ENCODE measurements at places on chromosomes 16 and 17.
A peak's percentile ranks its signal among the peaks of the same experiment; 100 is the strongest.

DNA sequence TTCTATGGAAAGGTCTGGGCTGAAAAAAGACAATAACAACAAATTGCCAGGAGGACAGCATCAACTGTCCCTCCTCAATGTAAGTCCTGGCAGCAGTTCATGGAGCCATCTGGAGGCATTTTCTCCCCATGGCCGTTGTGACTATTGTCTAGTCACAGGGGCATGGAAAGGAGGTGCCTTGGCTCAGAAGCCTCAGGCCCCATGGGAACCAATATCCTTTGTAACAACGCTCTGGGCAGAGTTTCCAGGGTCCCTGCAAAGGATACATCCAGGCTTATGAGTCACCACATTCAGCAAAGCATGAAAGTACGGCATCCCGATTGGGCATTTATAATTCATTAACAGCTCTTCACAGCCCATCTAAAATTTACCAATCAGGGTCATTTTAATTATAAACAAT, 85.2 kb downstream of the GLG1 start:
- no peak for DNase-seq

DNA sequence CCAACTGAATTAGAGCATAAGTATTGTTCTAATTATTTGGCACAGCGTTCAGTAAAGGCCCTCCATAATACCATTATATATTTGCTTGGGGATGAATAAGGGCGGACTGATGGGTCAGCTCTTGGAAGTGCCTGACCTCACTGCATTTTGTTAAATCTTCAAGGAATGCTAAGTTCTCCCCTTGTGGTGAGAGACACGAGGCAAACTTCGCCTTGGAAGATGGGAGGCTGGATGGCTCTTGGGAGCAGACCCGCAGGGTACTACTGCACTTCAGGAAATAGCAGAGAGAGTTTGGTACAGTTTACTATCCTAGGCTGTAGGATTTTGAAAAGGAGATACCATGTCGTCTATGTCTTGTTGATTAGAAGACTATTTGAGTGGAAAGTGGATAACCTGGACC, 87.0 kb upstream of the RPRML start:
- no peak for DNase-seq

DNA sequence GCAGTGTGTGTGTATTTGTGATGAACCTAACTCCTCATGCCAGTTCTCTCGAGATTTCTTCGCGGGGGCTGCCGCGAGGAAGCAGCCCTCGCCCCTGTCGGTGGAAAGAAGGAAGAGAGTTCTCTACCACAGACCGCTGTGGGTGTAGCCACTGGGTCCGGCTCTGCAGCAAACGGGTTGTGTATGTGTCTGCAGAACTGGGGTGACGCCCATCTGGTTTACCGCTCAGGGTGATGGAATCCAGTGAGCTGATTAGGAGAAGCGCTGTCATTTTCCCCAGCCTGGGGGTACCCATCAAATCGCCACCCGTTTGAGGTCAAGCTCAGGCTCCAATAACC, 7.7 kb downstream of the CORO6 start:
- DNase-seq, result peak; percentile 96

DNA sequence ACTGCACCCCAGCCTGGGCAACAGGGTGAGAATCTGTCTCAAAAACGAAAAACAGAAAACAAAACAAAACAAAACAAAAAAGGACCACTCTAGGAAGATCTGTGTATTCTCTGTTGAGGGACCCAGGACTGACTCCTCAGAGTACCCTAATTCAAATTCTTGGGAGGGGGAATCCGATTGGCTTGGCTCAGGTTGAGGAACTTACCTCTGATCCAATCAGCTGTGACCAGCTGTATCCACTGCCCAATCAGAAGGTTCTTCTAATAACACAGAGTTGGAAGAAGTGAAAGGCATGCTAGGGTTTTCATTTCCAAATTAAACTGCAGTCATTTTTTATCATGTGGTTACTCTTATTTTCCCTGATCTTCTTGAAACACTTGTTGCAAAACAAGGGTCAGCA, 105.9 kb upstream of the CACNG3 start:
- no peak for DNase-seq

Data from T-helper 2 cell (primary cell).